Stimulated activated CD8-positive, alpha-beta memory T cell treated with anti-CD3 and anti-CD28 coated beads, Interleukin-2, amount 100 ng/mL, for 1 hour (primary cell): ENCODE measurements at places on chromosomes 13 and 19.

GRCh38 chr13:51825165-51825592 is 19.8 kb downstream of the TMEM272 start:
- DNase-seq: no peak

DNA sequence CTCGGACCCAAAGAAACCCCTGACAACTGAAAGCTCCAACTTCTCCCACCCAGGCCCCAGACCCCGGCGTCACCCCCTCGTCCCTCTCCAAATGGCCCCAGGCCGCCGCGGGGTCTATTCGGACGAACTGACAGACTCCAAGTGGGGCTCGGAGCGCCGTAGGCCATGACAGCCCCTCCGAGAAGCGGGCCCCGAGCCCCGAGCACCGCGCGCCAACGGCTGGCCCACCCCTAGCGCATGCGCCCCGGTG is 360 bp downstream of the DDX39A start:
- DNase-seq: no peak

DNA sequence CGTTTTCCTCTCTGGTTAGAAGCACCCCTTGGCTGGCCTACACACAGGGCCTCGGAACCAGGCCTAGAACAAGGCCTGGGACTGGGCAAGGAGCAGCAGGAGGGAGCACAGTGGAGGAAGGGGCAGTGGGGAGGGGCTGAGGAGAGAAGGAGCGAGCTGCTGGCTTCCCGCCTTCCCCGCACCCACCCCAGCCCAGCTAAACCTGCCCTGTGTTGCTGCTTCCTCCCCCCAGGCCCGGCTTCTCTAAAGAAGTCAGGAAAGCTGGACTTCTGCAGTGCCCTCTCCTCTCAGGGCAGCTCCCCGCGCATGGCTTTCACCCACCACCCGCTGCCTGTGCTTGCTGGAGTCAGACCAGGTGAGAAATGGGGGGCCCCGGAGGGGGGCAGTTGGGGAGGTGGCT is 24.3 kb downstream of the LYL1 start:
- no peak for DNase-seq

DNA sequence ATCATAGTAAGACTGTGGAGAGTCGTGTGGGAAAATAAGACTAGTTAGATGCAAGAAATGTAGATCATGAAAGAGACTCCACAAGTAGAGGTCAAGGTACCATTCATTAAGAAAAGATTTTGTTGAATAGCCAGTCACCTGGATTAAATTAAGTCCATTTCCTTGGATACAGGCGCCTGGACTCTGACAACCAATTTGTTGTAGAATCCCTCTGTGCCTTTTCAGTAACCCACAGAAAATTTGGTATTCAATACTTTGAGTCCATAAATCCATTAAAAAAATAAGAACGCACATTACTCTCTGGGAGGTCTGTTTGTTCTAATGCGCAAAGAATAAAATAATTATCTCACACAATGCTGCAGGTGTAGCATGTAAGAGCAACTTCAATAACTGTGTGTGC is 469.4 kb downstream of the KLF12 start:
- DNase-seq: no peak

- no peak for DNase-seq
Observed at GRCh38 chr13:110274687-110275086, 32.3 kb downstream of the COL4A1 start.

DNA sequence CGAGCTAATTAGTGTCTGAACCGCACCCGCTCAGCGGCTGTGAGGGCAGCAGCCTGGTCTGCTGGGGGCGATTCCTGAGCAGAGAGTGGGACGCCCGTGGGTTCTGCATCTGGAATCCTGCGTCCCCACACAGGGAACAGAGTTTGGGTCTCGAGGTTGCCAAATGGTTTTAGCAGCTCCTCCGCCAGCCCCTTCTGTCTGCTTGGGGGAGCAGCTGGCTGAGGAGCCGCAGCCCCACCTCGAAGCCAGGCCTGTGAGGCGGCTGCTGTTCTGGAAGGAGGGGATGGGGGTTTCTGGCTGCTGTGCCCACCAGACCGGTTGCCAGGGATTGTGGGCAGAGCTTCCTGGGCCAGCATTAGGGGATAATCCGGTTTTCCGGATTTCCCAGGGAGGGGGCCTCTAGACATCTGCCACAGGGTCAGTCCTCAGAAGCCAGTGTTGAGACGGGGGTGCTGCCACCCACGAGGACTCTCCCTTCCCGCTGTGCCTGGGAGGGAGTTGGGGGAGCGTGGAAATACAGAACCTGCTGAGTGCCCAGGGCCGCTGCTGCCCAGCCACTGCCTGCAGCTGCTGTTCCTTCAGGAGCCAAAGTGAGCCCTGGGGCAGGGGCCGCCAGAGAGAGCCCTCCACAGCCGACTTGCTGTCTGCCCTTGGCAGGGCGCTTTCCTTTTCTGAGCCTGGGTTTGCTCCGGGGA is 2.0 kb downstream of the CDC34 start:
- no peak for DNase-seq

DNA sequence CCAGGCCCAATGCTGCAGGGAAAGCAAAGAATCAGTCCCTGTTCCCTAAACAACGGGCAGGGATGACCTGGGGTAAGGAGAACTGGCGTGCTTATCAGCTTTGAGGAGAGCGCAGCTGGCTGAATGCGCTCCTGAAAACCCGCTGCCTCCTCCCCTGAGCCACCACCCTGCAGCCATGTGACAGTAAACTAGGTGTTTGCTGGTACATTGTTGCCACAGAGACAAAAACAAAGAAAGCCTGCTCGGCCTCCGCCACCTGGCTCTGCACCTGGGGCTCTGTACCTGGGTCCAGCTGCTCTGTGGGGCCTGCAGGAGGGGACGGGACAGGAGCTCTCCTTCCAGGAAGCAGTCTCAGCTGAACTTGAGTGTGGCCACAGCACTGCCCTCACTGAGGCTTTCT is 21.8 kb downstream of the MCF2L start:
- DNase-seq: no peak

GRCh38 chr13:111411151-111411858 is 90.9 kb downstream of the TEX29 start:
- DNase-seq: no peak

DNA sequence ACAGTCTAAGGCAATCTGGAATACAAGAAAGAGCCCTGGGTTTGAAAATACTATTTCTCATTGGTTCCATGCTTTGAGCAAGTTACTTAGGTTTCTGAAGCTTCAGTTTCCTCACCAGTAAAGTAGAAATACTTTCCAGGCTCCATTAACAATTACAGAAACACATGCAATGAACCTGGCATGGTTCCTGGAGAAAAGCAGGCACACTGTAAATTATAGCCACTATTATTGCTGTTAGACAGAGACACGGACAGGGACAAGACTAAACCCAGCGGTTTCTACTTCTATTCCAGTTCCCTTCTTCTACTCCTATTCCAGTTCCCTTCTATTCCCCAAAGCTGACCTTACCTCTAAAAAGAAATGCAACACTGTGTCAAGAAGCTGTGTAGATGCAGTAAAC is 41.2 kb downstream of the MIPEP start:
- no peak for DNase-seq

DNA sequence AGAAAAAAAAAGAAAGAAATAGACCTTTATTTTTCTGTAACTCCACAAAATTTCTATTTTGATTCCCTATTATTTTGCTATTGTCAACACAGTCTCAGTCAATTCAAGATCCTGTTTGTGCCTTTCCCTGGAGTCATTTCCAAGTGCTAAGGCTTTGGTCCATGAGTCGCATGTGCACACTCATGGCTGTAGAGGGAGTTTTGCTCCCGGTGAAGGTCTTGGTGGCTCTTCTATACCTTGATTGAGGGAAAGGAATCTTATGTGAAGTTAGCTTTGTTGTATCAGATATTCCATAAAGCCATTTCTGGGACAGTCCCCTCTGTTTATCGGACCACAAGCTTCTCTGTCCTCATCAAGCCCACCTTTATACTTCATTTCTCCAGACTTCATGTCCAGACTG is 58.7 kb upstream of the ALOX5AP start:
- DNase-seq: no peak

DNA sequence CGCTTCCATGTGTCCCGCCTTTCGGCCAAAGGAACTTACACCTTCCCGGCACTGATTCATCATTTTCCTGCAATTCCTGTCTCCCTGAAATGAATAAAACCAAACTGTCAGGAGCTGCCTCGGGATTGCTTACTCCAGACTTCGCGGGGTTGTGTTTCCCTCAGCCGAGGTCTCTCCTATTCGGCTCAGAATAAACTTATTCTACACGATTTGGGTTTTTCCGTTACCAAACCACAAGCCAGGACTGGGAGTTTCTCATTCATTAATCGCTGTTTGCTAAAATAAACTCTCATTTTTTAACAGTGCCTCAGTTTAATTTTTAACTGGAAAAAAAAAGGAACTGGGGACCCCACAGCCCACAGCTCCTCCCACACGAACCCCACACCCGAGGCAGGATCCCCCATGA is 667 bp downstream of the ZNF878 start:
- no peak for DNase-seq

GRCh38 chr19:11196406-11197287 is 698 bp downstream of the KANK2 start:
- no peak for DNase-seq

DNA sequence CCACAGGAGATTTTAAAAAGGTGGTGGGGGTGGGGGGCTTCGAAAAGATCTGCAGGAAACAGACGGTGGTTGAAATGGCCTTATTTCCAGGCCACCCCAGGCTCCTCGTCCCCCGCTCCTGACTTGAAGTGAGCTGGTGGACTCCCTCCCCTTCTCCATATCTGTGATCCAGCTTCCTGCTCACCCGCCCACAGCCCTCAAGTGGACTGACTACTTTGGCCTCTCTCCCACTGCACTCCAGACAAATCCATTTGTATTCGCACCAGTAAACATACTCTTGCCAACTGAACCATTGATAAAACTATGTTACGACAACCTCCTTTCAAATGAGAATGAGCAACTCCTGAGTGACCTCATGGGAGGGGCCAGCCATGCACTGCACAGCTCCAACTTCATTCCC is 259.5 kb downstream of the COL4A1 start:
- no peak for DNase-seq

DNA sequence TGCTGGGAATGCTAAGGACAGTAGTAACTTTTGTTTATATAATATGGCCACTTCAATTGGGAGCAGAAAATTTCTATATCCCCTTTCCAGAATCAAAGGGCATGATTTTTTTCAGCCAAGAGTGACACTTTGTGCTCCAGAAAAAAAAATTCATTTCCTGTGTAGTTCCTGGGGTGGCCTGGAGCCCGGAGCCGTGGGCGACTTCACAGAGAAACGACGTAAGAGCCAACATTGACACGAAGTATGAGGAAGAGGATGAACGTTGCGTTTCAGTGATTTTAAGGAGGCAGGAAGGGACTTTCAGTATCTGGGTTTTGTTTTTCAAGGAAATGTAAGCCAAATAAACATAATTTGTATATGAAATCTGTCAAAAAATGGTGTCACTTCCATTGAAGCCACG is 187.6 kb downstream of the STK24 start:
- no peak for DNase-seq

DNA sequence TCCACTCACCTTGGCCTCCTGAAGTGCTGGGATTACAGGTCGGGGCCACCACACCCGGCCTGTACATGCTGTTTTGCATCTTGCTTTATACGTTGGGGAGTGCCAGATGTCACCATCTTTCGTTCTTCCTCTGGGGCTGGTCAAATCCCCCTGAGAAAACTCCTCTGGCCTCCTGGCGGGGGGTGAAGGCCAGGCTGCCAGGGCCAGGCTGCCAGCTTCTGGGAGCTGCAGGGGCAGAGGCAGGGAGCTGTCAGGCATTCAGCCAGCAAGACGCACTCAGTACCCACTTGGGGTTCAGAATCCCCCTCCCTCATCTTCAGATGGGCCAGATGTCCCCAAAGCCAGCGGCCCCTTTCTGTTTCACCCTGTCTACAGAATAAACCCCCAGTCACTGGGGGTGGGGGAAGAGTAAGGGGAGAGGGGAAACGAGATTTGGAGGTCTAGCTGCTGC is 16.1 kb downstream of the ZSWIM9 start:
- DNase-seq: no peak

GRCh38 chr13:52815330-52815729 is 33.1 kb downstream of the PCDH8 start:
- no peak for DNase-seq

DNA sequence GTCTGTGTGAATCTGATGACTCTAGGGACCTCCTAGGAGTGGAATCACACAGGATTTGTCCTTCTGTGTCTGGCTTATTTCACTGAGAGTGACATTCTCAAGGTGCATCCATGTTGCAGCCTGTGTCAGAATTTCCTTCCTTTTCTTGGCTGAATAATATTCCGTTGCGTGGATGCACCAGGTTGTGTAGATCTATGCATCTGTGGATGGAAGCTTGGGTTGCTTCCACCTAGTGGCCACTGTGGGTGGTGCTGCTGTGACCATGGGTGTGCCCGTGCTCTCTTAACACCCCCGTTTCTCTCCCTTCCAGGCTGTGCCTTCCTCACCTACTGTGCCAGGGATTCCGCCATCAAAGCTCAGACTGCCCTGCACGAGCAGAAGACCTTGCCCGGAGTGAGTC is 26.2 kb downstream of the CELF5 start:
- DNase-seq: no peak

DNA sequence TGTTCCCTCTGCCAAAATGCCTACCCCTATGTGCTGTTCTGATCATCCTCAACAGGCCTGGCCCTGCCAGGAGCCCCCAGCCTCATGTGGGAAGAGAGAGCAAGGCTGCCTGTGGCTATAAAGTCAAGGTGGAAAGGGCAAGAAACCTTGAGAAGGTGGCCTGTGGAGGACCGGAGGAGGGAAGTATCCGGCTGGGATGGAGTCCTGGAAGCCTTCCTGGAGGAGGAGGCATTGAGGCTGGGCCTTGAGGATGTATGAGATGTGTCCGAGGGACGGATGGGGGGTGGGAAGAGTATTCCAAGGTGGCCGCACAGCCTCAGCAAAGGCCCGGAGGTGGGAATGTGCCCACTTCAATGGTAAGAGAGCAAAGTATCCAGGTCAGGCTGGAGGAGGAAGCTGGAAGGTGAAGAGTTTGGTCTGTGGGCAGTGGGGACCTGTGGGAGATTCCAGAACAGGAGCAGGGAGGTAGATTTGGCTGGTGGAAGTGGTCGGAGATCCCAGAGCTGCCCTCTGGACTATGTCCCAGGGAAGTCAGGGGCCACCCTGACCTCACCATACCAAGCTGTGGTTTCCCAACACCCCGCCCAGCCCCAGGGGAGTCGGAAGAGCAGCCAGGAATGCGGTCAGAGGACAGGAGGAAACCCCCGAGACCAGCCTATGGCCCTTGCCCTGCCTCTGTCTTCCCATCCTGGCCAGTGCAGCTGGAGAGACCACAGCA is 3.0 kb upstream of the PLIN4 start:
- no peak for DNase-seq

DNA sequence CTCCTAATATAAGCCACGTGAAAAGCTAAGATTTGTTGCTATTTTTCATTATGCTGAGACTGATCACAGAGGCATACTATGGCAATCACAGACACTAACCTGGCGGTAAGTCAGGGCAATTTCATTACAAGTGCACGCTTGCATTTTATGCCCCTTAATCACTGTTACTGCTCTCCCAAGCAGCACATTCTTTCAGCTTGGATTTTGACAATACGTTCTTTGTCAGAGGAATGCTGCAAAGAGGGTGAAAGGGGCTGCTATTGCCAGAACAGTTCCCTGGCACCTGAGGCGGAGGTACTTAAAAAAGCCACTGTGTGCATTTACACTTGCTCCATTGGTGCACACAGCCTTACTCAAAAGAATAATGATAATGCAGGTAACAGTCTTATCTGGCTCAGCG is 346.6 kb downstream of the RFC3 start:
- no peak for DNase-seq

- no peak for DNase-seq
Observed at GRCh38 chr13:39189778-39190177, 151.5 kb downstream of the NHLRC3 start.

GRCh38 chr19:9538183-9539058 is at the start of gene ZNF426:
ZNF426 (minus strand) TSS chr19:9538645; CDS start chr19:9536232, 2,413 bp downstream.
- peak; percentile 72 for DNase-seq
